Right ventricle myocardium superior (tissue), 1 donor: ENCODE measurements at places on chromosomes 5 and 9.

DNA sequence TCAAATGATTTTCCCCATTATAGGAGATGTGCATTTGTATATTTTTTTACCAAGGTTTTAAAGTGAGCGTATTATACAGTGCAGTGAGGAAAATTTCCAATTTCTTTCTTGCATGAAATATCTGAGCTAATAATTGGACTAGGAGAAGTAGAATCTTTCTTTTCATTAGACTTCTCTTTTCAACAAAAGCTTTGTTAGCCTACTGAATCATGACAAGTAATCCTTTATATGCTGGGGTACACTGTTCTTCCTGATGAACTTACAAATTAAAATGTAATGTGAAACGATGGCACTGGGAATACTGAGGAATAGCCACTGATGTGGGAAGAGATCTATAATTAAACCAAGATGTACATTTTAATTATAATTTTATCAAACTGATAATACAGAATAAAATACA lies 829.6 kb downstream of the PTPRD start:
- no peak for DNase-seq

GRCh38 chr5:27788184-27788583 lies 749.8 kb upstream of the CDH9 start:
- no peak for DNase-seq

DNA sequence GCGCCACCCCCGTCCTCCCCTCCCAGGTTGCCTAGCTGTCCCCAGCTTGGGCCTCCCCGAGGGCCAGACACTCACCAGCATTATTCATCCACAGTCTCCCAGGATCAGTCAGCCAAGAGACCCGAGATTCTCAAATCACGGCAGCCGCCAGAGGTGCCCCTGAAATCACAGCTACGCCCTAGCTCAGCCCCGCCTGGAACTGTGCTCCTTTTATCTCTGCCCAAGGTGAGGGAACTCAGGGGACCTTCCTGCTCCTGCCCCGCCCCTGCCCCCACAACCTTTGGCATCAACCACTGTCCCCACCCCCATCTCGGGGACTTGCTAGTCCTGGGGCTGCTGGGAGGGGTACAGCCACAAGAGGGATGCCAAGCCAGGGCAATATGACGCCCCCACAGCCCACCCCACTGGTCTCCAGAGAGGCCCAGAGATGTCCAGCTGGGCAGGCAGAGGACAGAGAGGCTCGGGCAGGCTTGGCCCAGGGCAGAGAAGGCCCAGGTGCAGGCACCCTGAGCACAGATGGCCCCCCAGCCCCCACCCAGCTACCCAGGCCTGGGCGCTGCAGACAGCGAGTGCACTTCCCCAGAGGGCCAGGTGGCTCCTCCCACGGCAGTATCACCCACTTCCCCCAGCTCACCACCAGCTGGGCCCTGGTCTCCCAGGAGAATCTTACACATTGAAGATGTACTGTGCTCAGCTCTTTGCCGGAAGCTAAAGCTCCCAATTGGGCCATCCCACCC lies at the start of gene FUT7:
Gene FUT7, minus strand, starts transcription at position 185 of the 737 bp plus-strand sequence. Its CDS starts 97 bp downstream, at position 88.
- DNase-seq, result no peak

DNA sequence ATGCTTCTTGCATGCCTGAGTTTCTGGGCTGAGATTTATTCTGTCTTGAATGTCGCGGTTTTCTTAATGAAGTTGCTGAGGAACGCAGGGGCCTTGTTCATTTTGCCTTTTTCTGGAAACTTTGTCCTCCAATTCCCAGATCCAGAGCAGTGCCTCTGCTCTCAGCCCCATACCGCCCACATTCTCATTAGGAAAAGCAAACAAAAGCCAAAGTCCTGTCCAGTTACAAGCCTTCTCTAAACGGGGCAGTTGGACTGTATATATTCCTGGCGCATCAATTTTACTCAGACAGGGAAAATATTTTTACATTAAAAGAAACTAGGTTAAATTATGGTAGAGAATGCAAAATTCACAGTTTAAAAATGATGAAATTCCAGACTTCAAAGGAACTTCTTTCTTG lies 1.2 kb upstream of the PSAT1 start:
- DNase-seq, result no peak

DNA sequence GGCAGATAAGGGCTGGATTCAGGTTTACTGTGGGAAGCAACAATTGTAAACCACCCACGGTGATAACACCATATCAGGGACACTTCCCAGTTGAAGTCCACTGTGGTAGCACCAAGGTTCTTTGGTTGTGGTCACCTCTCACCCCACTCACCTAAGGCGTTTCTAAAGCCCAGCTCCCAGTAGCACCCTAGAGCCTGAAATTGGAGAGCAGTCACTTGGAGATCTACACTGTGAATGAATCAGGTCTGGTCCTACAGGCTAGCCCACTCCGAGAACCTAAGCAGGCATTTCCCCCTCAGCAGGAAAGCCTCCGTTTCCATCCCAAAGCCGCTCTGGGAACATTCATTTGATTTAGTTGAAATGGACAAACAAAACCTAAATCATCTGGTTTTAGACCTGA lies 191.3 kb downstream of the TTC39B start:
- DNase-seq, result no peak

GRCh38 chr5:14231156-14231555 lies 88.0 kb downstream of the TRIO start:
- DNase-seq, result no peak

DNA sequence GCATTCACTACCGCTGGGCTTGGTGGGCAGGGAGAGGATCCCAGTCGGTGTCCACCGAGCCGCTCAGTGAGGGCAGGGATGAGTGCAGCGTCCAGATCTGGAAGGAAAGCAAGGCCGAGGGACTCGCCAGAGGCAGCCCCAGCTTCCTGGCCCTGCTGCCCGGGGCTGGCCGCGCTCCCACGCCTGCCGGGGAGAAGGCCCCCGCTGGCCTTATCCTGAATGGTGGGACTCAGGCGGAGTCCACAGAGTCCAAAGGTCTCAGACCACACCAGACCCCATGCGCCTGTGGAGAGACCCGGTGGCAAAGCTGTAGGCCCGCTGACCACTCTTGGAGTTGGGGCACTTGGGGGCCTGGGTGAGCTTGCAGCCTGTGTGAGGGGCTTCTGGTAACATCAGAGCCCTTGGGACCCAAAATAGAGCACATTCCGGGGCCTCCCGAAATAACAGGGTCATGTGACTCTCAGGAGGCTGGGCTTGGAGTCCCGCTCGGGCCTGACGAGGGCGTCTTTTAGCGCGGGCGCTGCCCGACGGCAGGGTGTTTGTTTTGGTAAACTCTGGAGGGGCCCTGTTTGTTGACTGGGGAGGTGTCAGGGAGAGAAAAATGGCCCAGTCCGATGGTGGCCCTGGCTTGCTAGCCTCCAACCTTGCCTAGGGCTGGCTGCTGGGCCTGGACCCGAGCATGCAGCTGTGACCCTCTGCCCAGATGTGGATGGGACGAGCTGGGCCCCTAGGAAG lies 2.8 kb downstream of the RXRA start:
- peak; percentile 76 for DNase-seq

DNA sequence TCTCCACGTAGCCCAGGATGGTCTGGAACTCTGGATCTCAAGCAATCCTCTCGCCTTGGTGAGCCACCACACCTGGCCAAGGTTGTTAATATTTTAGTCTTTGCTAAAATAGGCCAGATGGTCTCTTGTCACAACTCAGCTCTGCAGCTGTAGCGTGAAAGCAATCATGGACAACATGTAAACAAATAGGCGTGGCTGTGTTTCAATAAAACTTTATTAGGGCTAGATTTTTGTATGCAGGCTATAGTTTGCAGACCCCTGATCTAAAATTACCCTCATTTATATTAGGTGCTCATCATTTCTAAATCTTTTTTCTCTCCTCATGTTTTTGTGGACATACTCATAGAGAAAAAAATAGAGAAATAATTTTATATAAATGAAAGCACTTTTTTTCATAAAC lies 72.1 kb upstream of the SLC28A3 start:
- no peak for DNase-seq

GRCh38 chr9:106107716-106108115 lies 413.4 kb downstream of the TMEM38B start:
- no peak for DNase-seq

- DNase-seq, result no peak
Observed at GRCh38 chr5:128258372-128258771, 174.8 kb downstream of the SLC12A2 start.

GRCh38 chr9:88736136-88736637 lies 201.2 kb downstream of the NXNL2 start:
- DNase-seq, result no peak

DNA sequence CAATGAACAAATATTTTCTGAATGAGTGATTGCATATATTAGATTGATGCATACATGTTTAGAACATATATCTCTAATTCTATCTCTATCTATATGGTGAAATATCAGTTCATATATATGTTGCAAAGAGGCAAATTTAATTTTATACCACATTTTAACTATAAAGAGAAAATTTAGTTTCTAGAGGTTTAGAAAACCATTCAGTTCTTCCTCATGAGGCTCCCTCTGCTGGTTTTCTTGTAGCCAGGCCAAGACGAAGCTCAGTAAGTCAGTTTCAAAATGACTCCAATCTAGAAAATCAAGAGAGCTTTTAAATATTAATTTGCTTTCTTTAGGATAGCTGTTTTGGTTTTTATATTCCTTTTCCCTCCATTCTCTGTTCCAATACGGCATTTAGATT lies 312.1 kb downstream of the TMEM232 start:
- DNase-seq, result no peak

DNA sequence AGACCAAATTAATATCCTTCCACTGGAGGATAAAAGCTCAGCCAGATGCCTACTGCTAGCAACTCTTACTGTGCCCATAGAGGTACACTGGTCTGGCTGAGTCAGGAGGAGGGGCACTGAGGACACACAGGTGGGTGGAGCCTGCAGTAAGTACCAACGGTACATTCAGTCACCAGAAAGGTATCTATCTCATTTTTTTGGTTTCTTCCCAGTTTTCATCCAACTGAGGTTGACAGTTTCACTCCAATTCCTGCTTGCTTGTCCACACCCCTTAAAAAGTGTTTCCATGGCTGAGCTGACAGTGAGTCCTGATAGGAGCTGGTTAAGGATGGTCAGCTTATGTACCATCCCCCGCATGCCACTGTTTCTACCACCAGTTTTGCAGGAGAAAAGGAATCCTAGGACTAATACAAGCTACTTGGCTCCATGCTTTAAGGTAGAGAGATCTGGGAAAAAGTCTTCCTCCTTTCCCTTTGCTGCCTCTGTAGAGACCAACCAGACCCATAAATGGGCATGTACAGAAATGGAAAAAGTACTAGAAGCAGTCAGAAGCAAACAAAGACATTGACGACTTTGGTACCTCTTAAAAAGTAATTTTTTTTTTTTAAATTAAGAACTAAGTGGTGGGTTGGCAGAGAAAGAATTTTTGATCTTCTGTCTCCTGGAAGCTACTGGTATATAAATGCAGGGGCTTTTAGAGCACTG lies 3.2 kb downstream of the ELL2 start:
- DNase-seq, result no peak

- DNase-seq, result no peak
Observed at GRCh38 chr5:96750110-96750822, 57.5 kb downstream of the ERAP1 start.

DNA sequence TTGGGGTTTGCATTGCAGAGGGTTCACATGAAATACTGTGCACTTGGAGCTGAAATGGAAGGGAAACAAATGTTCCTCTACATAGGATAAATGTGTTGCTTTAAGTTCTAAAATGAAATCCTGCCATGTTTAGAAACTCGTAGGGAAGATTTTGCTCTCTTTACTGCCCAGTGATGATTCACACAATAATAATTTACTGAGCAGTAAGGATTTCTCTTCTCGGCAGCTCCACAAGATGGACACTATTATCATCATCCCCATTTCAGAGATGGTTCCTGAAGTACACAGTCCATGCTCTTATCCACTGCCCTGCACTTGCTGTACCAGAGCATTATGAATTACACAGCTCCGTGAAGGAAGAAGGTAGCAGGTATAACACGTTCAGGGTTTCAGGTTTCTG lies 4.1 kb downstream of the HACD4 start:
- no peak for DNase-seq

- DNase-seq, result no peak
Observed at GRCh38 chr9:115883467-115884329, 269.9 kb upstream of the PAPPA start.

DNA sequence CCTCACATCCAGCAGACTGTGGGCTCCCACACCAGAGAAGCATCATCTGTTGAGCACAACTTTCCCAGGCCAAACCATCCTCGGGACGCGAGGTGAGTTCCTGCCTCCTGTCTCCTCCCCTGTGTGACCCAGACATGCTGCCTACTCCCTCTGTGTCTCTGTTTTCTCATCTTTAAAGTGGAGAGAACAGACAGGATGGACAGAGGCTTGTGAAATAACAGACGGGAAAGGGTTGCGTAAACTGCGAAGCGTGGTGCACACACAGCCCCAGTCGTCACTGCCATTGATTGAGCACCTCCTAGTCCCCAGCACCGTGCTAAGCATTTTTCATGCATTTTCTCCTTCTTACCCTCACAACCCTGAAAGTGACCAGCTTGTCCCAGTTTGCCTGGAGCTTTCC lies 52.1 kb upstream of the LMX1B start:
- no peak for DNase-seq
